Left ventricle myocardium superior (tissue), 1 donor: ENCODE measurements at places on chromosomes 12 and 14. TPM values are rescaled to one million over a fixed set of nuclear protein-coding genes. Genes with fewer than 3 reads are reported as not detected.

- DNase-seq = no peak
These were observed 8.7 kb downstream of the RHOJ start for GRCh38 chr14:63212776-63213500.

GRCh38 chr12:75724928-75725312, 213.5 kb upstream of the KRR1 start:
- no peak for DNase-seq

- DNase-seq = no peak
These were observed 26.6 kb upstream of the KLRB1 start for GRCh38 chr12:9634177-9634803.

DNA sequence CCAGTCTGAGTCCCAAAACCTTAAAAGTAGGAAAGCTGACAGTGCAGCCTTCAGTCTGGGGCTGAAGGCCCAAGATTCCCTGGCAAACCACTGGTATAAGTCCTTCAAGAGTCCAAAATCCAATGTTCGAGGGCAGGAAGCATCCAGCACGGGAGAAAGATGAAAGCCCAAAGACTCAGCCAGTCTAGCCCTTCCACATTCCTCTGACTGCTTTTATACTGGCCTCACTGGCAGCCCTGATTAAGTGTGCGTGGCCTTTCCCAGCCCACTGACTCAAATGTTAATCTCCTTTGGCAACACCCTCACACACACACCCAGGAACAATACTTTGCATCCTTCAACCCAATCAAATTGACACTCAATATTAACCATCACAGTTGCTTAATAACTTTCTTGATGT, 372.1 kb upstream of the CCDC196 start:
- DNase-seq = no peak

DNA sequence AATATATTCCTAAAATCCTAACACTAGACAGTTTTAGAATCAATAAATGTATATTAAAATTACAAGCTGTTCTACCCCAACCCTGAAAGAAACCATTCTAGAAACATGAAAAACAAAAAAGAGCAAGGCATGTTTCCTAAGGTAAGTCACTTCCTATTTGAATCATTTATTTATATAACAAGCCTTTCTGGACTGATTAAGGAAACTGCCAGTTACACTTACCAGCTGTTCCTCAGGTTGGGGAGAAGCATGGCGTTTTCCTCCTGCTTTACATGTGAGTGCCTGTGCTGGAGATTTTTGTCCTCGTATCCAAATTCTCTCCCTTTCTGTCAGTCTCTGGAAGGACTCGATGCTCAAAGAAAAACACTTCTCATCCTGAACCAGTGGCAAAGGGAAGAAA, 183.3 kb downstream of the EFCAB11 start:
- DNase-seq = no peak

GRCh38 chr12:109464642-109465351, 12.3 kb downstream of the KCTD10 start:
- no peak for DNase-seq

DNA sequence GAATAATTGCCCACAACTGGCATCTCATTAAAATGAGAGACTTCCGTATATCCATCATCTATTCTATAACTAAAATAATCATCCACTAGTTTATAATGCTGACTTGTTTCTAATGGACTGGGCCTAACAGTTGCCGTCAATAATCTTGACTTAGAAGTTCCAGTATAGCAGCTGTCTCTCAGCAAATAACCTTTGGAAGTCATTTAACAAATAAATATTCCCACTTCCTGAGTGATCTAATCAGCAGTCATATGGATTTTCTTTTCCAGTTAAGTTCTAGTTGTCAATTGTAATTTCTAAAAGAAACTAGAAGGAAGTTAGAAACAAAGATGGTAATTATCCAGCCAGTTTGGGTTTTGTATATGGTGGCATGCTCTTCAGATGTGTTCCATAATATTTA, 177.8 kb downstream of the GXYLT1 start:
- DNase-seq = no peak

DNA sequence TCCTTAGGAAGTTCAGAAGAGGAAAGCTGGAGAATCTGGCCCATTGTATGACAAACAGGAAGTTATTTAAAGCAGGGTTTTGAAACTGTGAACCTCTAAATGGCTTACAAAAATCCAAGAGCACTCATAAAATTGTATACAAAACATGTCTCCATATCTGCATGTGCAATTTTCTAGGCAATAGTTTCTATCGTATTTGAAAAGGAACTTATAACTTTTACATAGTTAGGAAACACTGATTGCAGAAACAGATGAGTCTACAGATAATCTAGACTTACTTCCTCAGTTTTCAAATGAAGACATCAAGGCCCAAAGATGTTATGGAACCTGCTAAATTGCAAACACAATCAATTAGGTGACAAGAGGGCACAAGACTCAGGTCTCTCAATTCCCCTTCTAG, 53.3 kb upstream of the ETV6 start:
- DNase-seq = no peak

Gene SCNN1A
- total RNA-seq = 1.7 TPM

Gene NUP107
- total RNA-seq = 17.2 TPM

Gene RNASE3
- not detected for total RNA-seq

Gene RPL10L
- not detected for total RNA-seq

Gene PRH2
- total RNA-seq = not detected

Gene RBM19
- total RNA-seq = 19.8 TPM
